ENCODE measurements at places on chromosomes 1 and 21. TPM values are rescaled to one million over a fixed set of nuclear protein-coding genes. Genes with fewer than 3 reads are reported as not detected.
A peak's percentile ranks its signal among the peaks of the same experiment; 100 is the strongest.

Gene DISC1
- 1.7 TPM for polyA plus RNA-seq

- DNase-seq = no peak
Observed at GRCh38 chr1:184590163-184590750, 164.4 kb downstream of the EDEM3 start.

DNA sequence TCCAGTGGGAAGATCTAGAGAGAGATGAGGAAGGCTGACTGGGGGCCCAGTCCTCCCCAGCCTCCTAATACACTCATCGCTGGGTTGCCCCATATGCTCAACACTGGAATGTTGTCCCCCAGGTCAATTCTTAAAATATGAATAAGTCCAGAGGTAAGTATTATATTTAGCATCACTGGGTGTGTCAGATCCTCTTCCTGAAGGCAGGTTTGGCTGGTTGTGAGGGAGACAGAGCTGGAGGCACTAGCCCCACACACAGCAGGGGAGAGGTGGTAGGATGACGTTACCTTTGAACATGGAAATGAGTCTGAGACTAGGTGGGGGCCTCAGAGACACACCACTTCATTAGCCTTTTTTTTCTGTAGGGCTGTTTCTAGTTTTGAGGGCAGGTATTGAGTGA, 42.6 kb downstream of the SLC44A3 start:
- no peak for DNase-seq

DNA sequence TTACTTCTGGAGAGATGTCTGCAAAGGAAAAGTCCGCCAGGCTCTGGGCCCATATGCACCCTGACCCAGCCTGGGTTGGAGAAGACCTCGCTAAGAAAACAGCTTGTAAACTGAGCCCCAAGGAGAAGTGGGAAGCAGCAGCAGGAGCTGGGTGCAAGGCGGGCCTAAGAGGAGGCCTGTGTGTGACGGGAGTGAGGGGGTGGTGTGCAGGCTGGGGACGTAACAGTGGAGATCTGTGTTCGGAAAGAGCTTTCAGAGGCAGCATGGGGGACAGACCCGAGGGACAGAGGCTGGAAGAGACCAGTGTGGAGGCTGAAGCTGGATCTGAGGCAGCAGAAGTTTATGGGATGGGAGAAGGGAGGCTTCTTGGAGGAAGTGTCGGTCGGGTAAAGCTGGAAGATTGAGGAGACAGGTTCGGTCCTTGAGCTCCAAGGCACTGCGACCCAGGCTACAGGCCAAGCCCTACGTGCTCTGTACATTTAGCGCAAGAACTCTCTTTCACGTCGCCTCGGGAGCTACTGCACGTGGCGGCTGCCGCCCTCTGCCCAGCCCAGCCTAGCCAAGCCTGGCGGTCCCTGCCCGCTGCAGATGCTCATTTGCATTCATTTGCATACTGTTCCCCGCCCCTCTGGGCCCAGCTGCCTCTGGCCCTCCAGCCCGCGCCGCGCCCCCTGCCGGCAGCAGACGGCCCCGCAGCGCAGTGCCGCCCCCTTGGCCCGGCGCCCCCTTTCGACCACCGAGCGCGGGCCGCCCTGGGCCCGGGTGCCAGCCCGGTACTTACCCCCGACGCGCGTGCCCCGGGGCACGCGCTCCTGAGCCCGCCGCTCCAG, 6.3 kb downstream of the HPCA start:
- DNase-seq = no peak

DNA sequence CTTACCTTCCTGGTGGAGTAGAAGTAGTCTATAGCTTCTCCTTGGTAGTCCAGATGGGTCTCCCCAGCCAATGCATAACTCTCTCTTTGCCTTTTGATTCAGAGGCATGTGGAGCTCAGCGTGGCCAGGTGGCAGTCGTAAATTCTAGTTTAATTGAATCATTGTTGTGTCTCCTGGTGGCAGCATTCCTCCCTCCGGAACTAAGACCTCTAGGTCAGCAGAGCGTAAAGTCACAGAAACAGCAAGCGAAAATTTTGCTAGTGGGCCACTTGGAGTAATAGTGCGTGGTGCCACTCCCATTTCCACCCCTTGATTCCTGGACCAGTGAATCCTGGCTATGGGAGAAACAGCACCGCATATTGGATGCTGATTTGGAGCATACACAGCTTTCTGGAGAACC, 3.9 kb upstream of the TMPRSS2 start:
- no peak for DNase-seq

DNA sequence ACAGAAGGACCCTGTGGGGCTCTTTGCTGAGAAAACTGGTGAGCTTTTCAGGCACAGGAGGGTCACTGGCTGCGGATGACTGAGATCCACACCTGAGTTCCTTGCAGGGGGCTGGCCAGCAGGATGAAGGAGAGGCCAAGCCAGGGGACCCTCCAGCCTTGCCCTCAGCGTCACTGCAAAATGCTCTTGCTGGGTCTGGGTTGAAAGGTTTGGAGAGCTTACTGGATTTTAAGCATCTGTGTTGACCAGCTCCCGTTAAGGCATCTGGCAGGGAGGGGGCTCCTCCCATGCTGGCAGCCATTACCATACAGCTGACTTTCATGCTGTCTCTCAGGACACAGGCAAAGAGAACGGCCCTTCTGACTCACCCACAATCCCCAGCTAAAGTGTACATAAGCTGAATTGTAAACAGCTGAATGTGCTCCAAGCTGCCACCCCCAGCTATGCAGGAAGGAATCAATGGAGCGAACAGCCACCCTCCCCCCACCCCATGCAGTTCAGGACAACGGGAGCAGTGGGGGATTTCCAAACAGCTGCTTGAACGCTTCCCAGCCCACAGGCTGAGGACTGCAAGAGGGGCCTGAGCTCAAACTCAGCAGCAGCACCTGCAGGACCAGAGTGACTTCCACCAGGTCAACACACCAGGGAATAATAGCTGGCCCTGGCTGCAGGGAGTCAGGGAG, 21.3 kb upstream of the A3GALT2 start:
- DNase-seq = peak; percentile 74

DNA sequence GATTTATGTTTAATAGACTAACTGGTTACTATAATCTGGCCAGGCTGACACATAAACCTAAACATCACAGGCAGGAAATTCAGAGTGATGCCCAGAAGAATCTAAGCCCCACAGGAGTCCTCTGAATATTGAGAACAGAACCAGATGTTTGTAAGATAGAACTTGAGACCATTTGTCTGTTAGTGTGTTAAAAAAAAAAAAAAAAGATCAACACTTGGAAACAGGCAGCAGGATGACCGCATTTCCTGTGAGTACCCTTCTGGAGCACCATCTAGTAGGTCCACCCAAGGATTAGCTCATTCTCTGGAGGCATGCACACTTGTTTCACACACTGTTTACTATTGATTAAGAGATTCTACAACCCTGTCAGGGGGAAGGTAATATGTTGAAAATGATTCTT, 111.4 kb upstream of the VANGL1 start:
- no peak for DNase-seq

DNA sequence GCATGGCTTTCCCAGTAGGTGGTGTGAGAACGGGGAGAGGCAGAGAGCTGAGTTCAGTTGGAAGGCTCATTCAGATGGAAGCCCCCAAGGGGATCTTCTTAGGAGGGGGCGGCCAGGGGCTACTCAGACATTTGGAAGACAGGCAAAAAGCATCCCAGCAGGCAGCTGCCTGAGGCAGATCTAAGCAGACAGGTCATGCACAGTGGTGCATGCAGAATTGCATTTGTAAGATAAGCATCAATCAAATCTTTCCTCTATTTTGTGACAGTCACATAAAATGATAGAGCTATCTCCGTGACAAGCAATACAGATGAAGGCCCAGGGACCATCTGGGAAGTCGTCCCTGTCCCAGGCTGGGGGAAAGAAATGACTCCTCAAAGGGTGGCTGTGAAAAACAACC, 3.8 kb downstream of the RAB3B start:
- DNase-seq = no peak

GRCh38 chr21:38475519-38475918, 22.8 kb downstream of the ERG start:
- DNase-seq = no peak

Data from adrenal gland (tissue), 19 donors.